Activated naive CD4-positive, alpha-beta T cell treated with Interleukin-2 at 50 U/mL for 16 hours (primary cell): ENCODE measurements at places on chromosomes 3 and 15.

- no peak for DNase-seq
Measured at GRCh38 chr3:25355034-25355885, 72.8 kb upstream of the RARB start.

DNA sequence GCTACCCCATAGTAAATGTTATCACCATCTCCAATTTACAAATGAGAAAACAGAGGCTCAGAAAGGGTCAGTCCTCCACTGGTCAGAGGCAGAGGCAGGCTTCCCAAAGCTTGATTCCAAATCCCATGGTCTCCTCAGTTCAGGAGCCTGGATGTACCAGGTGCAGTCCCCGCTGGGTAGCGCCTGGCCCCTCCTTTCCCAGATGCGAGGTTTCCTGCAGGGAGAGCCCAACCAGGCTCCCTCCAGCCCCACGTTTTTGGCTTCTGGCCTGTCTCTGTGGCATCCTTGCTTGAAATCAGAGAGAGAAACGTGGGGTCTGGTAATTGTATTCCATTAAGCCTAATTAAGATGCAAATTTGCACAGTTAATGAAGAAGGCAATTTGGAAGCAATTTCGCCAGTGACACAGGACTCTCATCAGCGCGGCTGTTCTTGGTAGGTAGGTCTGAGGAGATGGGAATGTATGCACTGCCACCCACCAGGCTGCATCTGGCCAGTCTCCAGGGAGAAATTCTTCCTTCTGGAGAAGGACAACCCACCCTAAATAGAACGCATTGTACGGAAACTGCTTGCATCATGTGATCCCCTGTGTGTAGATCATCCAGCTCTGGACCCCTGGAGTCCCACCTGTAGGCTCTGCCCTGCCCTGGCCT, 50.5 kb downstream of the HRH1 start:
- DNase-seq = no peak

DNA sequence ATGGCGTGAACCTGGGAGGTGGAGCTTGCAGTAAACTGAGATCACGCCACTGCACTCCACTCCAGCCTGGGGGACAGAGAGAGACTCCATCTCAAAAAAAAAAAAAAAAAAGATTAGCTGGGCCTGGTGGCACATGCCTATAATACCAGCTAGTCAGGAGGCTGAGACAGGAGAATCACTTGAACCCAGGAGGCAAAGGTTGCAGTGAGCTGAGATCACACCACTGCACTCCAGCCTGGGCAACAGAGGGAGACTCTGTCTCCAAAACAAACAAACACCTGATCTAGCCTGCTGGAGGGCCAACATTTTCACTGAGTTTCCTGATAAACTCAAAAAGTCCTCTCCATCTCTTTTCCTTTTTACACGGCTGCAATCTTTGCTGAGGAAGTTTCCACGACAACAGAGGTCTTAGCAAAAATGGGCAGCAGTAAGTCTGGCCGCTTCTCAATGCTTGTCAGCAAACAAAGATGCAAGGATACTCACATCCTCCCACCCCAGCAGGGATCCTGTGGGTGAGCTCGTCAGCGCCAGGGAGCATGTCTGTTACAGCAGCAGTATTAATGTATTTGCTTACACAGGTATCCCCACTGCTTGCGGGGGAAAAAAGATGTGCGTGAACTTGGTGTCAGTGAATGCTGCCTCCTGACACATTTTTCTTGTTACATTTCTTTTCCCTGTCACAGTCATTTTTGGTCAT, 21.0 kb upstream of the CCDC174 start:
- DNase-seq = no peak

- no peak for DNase-seq
Measured at GRCh38 chr3:30550246-30550645, 56.2 kb upstream of the TGFBR2 start.

DNA sequence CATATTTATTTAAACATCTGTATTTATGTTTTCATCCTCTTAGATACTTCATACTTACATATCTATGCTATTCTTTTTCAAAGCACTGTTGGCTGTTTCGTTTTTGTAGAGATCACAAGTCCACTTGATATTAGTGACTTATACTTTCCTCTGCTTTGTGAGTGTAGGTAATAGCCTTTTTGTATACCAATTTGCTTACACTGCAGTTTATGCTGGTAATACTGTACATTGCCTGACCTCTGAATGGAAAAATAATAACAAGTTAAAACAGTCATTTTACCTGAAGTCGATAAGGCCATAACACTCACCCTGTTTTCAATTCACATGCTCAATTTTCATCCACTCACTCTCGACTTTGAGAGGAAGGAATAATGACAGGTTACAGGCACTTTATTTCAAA, 89.9 kb upstream of the NANOGP8 start:
- DNase-seq = no peak

GRCh38 chr15:57792724-57793449, 86.4 kb downstream of the POLR2M start:
- DNase-seq = no peak

- DNase-seq = no peak
Measured at GRCh38 chr3:23981955-23982354, 36.9 kb downstream of the NR1D2 start.

DNA sequence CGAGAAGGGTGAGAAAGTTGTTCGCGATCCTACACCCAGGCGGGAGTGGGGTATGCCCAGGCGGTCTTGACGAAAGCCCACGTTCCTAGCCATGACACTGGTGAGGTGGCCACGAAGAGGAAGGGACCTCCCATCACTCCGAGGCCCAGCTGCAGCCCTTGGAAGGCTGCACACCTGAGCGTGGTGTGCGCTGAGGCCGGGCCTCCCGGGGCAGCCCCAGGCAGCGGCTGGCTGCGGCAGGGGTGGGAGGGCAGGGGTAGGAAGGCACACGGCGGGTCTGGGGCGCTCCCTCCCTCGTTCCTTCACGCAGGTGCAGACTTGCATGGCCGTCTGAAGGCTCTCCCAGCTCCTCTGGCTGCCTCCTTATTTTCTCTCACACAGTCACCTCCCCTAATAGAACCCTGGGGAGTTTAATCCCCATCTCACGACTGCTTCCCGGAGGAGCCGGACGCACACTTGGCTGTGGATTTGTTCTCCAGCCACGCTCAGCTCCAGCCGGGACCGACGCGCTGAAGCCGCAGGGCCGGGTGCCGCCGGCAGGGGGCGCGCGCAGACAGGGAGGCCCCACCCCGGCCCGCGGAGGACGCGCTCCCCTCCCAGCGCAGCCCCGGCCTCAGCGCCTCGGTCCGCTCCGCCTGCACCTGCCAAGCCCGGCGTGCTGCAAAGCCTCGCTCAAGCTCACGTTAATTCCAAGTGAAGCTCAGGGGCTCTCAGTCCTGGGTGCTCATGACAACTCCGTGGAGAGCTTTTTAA, 37.8 kb upstream of the MUC4 start:
- no peak for DNase-seq

GRCh38 chr3:106275592-106275991, 406.8 kb upstream of the CBLB start:
- no peak for DNase-seq

GRCh38 chr3:148149556-148149955, 548.1 kb upstream of the AGTR1 start:
- no peak for DNase-seq

DNA sequence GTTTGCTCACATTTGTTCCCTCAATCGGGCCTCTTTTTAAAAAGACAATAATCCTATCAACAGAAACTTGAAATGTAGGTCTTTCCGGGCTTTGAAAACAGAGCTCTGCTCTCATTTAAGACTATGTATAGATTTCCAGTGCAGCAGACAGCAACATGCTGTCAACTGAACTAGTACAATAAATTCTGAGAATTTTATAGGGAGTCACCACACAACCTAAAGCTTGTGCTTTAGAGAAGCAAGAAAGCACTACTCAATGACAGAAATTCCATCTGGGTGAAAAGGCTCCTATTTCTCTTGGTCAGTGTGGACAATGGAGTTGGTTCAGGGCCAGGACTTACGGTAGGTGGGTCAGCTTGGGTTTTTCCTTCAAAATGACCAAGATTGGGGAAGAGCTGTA, 583.5 kb downstream of the ROBO1 start:
- no peak for DNase-seq

- no peak for DNase-seq
Measured at GRCh38 chr3:62103531-62103930, 269.8 kb downstream of the FEZF2 start.

- DNase-seq = no peak
Measured at GRCh38 chr3:63807961-63808565, 11.0 kb upstream of the C3orf49 start.

GRCh38 chr3:31878231-31878838, 102.7 kb downstream of the OSBPL10 start:
- DNase-seq = no peak

- no peak for DNase-seq
Measured at GRCh38 chr3:96264701-96265100, 549.7 kb upstream of the EPHA6 start.

DNA sequence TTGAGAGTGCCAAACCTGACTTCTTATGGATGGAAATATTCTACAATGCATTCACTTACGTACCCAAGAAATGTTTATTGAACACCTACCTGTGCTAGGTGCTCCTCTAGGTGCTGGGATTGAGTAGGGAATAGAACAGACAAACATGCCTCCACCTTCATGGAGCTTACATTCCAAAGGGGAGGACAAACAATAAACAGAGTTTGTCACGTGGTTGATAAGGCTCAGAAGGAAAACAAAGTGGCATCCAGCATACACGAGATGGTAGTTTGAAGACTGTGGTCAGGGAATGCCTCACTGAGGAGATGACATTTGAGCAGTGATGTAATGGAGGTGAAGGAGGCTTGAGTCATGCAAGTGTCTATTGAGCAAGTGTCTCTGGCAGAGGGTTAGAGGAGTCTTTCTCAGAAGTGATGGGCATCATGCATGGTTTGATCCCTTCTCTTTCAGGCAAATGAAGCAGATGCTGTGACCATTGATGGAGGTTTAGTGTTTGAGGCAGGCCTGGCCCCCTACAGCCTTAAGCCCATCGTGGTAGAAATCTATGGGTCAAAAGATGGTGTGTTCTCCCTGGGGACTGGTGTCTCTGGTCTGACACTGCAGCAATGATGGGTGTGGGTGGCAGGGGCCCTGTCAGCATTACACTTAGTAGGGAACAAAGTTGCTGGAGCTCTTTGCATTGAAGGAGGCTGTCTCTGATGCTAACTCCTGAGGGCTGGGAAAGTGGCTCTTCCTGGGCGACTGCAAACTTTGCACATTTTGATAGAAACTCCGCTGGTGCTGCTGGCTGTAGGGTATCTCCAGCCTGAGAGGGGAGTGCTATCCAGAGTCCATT, 29.7 kb upstream of the TOPBP1 start:
- no peak for DNase-seq

DNA sequence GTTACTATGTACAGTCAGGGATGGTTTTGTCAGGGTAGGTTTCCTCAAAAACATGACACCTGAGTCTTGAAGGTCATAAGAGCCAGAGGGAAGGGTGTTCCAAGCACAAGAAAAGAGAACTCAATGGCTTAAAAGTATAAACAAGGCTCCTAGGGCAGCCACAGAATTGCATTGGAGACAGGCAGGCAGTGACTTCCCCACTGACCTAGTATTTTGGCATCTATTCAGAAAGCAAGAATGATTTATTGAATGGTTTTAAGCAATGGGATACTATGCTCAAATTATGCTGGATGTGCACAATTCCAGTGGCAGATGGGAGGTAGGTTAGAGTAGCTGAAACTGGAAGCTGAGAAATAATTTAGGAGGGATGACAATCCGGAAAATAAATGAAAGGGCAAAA, 54.0 kb downstream of the TSC22D2 start:
- no peak for DNase-seq

- DNase-seq = no peak
Measured at GRCh38 chr3:195548987-195549386, 5.9 kb upstream of the PPP1R2 start.

GRCh38 chr3:99674086-99674789, 35.8 kb downstream of the COL8A1 start:
- DNase-seq = no peak
